ENCODE measurements at places on chromosomes 4 and X.

DNA sequence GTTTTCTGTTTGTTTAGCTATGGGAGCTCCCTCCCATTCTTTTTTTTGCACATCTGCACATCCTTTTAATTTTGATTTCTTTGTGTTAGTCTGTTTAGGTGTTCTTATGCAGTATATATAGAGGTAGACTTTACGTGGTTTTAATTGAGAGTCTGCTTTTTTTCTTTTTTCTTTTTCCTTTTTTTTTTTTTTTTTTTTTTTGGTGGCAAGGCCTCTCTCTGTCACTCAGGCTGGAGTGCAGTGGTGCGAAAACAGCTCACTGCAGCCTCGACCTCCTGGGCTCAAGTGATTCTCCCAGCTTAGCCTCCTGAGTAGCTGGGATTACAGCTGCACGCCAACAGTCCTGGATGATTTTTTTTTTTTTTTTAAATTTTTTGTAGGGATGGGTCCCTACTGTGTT, 68.2 kb downstream of the FAM193A start:
- DNase-seq: no peak

GRCh38 chr4:53716011-53716410, 124.7 kb upstream of the LNX1 start:
- no peak for DNase-seq

DNA sequence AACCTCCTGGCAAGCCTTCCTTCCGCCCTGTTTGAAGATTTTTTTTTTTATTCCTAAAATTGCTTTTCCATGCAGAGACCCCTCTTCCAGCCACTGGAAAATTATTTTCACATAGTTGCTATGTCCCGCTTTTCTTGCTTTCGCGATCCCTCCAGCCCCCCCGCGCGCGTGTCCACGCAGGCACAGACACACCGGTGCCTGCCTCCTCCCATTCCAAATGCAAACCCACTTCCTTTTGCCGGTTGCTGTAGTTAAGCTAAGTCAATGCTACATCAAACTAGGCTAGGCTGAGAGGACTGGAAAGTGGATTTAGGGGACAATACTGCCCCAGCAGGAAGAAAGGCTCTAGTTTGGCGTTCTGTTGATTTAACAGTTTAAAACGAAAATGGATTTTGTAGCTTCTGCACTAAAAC, 111.0 kb downstream of the DHX15 start:
- DNase-seq: no peak

DNA sequence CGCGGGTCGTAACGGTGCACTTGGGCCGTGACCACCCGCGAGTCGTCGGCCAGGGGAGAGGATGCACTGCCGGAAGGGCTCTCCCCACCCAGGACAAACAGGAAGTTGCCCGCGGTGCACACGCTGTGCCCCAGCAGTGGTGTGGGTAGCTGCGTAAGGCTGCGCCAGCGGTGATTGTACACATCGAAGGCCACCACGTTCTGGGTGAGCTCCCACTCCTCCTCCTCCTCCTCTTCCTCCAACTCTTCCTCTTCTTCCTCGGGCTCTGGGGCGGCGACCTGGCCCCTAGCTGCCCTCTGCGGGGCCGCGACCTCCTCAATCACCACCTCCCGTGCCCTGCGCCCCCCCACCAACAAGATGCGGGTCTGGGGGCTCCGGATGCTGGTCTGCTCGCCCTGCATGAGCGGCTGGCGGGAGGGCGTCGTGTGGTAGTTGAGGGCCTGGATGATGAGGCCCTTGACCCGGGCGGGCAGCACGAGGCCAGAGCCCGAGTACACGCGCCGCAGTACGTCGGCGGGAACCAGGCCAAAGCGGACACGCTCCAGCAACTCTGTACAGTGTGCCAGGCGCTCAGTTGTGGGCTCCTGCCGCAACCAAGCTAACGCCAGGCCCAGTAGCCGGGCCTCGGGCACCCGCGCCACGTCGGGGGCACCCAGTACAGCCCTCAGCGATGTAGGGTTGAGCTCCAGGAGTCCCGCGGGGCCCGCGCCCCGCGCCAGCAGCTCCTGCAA, 1.4 kb downstream of the KLHL34 start:
- no peak for DNase-seq

- no peak for DNase-seq
These were observed 376.6 kb upstream of the EMCN start for GRCh38 chr4:100894339-100894870.
